ENCODE measurements at places on chromosomes 5 and 9.

DNA sequence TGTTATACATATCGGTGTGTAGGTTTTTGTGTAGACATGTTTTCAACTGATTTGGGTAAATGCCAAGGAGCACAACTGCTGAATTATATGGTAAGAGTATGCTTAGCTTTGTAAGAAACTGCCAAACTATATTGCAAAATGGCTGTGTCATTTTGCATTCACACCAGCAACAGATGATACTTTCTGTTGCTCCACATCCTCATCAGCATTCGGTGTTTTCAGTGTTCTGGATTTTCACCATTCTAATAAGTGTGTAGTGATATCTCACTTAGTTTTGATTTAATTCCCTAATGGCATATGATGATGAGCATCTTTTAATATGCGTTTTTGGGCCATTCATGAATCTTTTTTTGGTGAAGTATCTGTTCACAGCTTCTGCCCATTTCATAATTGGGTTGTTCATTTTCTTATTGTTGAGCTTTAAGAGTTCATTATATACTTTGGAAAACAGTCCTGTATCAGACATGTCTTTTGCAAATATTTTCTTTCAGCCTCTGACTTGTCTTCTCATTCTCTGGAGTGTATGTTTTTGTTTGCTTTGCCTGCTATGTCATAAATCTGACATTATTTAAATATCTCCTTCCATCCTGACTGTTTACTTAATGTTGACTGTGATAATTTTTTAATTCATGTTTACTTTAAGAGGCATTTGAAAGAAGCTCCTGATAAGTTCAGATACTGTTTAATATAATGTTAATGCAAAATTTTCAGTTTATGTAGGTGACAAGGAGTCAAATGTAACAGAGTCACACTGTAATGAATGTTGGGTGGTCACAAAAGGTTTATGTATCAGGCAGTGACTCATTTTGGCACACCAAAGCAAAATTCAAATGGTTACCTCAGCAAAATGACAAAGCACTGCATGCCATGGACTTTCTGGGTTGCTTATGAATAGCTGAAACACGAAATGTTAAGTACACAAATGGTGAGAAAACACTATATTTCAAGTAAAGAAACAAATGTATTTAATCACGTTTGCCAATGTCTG, 181.1 kb upstream of the DAB2 start:
- no peak for DNase-seq

- no peak for DNase-seq
Measured at GRCh38 chr5:176660530-176660859, 13.2 kb downstream of the TSPAN17 start.

- no peak for DNase-seq
Measured at GRCh38 chr5:27876071-27876470, 837.7 kb upstream of the CDH9 start.

GRCh38 chr9:27518006-27518405, 6.1 kb upstream of the IFNK start:
- DNase-seq = no peak

- DNase-seq = no peak
Measured at GRCh38 chr5:130109152-130109551, 204.9 kb downstream of the CHSY3 start.

Measured in NK-92 treated with Interleukin-12 subunit alpha and Interleukin-12 subunit beta, amount 100 ng/mL, for 24 hours (cell line).